Endothelial cell of coronary artery (primary cell): ENCODE measurements at places on chromosomes 6 and 20. TPM values are rescaled to one million over a fixed set of nuclear protein-coding genes. Genes with fewer than 3 reads are reported as not detected.

The DLK2 gene
- total RNA-seq: 0.09 and 0.28 TPM in 2 replicates

The DZANK1 gene
- total RNA-seq: 0.63 and 0.94 TPM in 2 replicates

The LY86 gene
- not detected in 2 replicates for total RNA-seq

The MSH5 gene
- total RNA-seq: 3.7 and 4.6 TPM in 2 replicates

The PKIG gene
- total RNA-seq: 91.2 and 240 TPM in 2 replicates

The PLA2G7 gene
- total RNA-seq: 0.27 TPM in 1 of 2 replicates, not detected in the other

The HUS1B gene
- total RNA-seq: 1.3 and 1.6 TPM in 2 replicates
